ENCODE measurements at places on chromosomes 12 and 14.

DNA sequence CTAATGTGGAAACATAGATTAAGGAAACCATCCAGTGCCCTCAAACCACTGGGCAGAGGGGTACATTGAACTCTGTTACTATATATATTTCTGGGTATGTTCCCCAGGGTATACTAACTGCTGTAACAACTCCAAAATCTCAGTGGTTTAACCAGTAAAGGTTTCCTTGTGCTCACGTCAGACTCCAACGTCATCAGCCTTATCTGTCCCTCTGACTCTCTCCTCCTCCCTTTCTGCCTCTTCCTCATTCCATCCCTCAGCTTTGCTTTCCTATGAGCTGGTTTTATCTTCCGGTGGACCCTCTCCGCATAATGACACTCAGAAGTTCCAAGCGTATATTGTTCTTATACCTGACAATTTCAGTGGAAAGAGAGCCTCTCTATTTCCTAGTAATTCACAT is 21.2 kb upstream of the SMCO2 start:
- DNase-seq: no peak

- DNase-seq: no peak
These were observed 81.3 kb downstream of the SSPN start for GRCh38 chr12:26276709-26277108.

GRCh38 chr14:71163842-71164629 is 256.8 kb downstream of the PCNX1 start:
- DNase-seq: no peak

DNA sequence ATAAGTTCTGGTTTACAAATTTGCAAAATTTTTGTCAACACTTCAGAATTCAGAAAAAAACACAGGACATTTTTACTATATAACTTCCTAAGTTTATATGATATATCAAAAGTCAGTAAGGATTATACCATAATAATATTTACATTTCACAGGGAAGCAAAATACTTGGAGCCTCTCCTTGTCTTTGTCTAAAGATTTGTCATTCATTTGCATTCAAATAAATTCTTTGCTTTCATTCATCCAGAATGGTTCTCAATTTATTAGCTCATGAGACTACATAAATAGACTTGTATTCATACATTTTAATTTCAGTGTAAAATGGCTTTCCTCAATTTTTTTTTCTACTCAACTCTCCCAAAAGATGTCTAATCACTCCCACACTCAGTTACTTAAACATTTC is 96.4 kb downstream of the SLC38A6 start:
- DNase-seq: no peak

DNA sequence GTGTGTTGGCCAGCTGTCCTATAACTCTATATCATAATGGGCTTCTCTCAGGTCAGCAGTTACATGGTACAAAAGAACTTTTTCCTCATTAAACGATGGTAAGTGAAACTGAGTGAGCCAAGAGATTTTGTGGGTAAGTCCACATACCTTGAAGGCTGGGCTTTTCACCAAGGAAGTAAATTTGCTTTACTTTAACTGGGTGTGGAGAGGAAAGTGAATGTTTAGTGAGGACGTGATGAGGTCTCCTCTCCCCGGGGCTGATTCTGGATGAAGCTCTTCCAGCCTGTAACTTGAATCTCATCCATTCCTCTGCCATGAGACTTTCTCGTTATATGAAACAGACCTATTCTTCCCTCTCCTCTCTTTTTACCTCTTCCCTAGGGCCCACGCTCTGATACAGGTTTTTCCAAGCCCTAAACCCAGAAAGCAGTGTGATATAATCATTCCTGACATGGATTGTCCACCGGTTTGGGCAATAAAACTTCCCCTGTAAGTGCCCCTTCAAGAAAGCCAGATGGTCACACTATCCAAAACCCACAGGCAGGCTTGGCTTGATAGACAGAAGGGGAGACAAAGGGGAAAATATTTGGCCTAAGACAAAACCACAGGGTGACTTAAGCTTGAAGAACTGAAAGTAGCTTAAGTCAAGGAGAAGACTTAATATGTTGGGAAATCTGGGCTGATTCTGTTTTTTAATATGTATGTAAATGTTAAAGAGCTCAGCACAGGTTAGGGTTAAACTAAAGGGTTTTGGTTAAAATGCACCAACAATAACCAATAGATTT is 50.3 kb downstream of the CIT start:
- no peak for DNase-seq

Measured in GDM1 (cell line).